ENCODE measurements at places on chromosomes 7 and 10.

DNA sequence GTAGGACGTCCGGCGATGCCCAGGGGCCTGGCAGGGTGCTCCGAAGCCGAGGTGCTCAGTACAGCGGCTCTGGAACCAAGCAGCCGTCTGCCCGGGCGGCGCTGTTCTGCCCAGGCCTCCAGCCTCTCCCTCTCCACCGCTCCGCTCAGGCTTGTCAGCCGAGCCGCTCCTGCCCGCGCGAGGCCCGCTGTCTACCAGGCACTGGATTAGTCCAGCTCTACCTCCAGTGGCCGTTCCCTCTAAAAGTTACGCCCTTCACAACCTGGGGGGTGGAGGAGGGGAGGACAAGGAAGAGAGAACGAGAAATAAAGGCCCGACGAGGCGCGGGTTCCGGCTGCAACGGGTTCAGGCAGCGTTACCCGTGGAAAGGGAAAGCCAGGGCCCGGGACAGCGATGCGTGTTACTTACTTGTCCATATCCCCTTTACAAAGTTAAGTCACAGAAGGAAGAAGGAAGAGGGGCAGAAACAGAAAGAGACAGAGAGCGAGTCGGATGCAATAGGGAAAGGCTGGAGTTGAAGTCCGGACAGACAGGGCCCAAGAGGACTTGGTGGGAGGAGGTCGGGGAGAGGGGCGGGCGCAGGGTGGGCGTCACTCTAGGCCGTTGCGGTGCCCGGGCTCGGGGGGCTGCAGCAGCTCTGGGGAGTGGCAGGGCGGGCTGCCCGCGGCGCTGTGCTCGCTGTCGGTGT lies 2.8 kb downstream of the SP8 start:
- DNase-seq, result no peak

GRCh38 chr7:32616625-32617024 lies 121.3 kb downstream of the AVL9 start:
- no peak for DNase-seq

DNA sequence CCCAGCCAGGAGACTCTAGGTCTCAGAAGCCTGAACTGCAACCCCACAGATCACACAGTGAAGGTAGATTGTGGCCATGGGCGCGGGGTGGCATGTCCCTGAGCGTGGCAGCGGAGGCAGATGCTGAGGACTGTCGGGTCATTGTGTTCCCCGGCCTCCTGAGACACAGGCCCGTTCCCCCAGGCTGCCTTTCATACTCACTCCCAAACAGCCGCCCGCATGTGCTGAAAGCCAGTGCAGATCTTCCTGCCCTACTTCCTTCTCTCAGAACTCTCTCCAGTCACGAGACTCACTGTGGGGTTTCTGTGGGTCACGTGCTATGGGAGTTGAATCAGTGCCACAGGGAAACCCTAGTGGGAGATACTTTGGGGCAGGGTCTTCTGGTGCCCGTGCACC lies 48.0 kb downstream of the ZNF467 start:
- no peak for DNase-seq

DNA sequence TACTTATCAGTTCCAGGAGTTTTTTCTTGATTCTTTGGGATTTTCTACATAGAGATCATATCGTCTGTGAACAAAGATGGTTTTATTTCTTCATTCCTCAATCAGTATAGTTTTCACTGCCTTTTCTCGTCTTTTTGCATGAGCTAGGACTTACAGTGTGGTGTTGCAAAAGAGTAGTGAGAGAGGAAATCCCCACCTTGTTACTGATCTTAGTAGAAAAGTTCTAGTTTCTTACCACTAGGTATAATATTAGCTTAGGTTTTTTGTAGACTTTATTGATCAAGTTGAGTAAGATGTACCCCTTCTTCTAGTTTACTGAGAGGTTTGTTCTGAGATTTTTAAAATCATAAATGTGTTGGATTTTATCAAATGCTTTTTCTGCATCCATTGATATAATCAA lies 123.3 kb downstream of the TMEM26 start:
- no peak for DNase-seq

GRCh38 chr7:100415448-100415847 lies 13.1 kb downstream of the ZCWPW1 start:
- no peak for DNase-seq

GRCh38 chr7:116120839-116121238 lies 89.5 kb upstream of the TES start:
- DNase-seq, result no peak

- no peak for DNase-seq
Observed at GRCh38 chr10:25934621-25935139, 651 bp downstream of the MYO3A start.

GRCh38 chr10:99711129-99711719 lies 20.7 kb downstream of the COX15 start:
- DNase-seq, result no peak

GRCh38 chr7:16780596-16780995 lies 24.2 kb downstream of the AGR2 start:
- no peak for DNase-seq

DNA sequence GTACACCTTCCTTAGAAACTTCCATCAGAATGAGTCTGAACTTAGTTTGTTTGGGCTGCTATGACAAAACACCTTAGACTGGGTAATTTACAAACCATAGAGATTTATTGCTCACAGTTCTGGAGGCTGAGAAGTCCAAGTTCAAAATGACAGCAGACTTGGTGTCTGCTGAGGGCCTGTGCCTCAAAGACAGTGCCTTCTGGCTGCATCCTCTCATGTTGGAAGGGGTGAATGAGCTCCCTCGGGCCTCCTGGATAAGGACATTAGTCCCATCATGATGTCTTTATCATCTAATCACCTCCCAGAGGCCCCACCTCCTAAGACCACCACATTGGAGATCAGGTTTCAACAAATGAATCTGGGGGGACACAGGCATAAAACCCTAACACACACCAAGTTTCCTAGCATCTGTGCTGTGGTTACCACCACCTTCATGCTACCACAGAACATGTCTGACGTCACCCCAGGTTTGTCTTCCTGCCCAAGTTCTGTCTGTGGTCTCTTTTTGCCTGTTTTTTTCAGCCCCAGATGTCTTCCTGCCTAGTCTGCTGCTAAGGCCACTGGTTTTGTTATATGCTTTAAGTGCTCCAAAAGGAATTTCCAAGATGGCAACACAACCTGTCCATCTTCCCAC lies 150.9 kb upstream of the COBL start:
- DNase-seq, result no peak

DNA sequence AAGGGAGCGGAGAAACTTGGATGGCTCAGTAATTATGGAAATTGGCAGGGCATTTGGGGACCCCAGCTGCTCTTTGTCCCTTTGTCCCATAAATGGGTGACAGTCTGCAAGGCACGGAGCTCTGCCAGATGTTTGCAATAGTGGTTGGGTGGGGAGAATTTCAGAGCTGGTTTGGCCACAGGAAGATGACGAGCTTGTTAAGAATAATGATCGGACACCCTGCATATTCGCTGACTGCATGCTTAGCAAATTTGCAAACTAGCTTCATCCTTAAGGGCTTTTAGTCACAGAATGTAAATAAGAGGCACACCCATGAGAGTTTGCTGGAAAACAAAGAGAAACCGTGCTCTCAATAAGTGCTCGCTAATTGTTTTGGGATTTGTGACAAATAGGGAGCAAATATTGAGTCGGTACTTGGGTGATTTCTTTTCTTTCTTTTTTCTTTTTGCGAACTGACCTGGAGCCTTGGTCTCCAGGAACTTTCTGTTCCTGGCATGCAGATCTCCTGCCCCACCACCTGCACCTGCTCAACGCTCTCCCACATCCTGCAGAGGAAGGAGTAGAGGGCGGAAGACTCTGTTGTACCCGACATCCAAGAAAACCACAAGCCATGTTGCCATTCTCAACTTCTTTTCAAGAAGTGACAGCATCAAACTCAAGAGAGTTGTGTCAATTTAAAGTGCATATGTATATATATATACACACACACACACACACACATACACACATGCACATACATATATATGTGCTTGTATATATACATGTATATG lies 238.9 kb downstream of the CAMK1D start:
- no peak for DNase-seq

DNA sequence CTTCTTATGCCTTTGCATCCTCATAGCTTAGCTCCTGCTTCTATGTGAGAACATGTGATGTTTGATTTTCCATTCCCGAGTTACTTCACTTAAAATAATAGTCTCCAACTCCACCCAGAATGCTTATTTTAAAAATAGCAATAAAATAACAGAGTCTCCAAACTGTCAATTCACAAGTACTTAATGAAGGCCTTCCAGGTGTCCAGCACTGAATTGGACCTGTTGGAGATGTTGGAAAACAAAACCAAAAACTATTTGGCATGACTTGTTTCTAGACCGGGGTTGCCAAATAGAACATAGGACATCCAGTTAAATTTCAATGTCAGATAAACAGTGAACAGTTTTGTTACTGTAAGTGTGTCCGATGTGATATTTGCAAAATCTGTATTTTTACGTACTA lies 208.1 kb upstream of the DKK1 start:
- no peak for DNase-seq

DNA sequence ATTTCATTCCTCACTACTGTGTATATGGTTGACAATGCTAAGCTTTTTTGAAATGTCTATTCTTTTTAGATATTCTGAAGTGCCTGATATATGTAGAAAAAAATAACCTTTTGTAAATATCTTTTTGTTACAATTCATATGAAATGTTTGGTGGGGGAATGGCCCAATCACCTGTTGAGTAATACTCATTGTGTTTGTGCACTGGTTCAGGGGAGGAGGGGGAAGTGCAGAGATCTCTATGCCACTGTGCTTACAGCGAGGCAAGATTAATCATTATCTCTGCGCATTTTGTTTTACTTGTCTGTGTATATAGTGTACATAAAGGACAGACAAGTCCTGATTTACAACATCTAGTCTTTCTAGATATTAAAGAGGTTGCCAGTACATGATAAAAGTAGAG lies 25.2 kb downstream of the NUP42 start:
- DNase-seq, result no peak

GRCh38 chr10:61852261-61852660 lies 49.2 kb upstream of the ARID5B start:
- no peak for DNase-seq

- DNase-seq, result no peak
Observed at GRCh38 chr10:22570234-22570633, 144.1 kb downstream of the PIP4K2A start.

GRCh38 chr10:73894245-73894971 lies 16.5 kb upstream of the PLAU start:
- no peak for DNase-seq

- no peak for DNase-seq
Observed at GRCh38 chr7:149625340-149625946, 127.8 kb upstream of the ZNF746 start.

DNA sequence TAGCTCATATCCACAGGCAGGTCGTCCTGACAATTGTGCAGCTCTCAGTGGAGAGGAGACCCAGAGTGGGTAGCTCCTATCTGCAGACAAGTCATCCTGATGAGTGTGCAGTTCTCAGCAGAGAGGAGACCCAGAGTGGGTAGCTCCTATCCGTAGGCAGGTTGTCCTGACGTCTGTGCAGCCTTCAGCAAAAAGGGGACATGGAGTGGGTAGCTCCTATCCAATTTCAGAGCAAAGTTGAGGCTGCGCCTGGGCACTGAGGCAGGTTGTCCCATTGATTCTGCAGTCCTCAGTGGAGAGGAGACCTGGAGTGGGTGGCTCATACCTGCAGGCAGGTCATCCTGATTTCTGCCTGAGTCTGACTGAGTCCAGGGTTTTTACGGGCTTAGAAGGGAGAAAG lies 111.8 kb downstream of the HPSE2 start:
- DNase-seq, result no peak

DNA sequence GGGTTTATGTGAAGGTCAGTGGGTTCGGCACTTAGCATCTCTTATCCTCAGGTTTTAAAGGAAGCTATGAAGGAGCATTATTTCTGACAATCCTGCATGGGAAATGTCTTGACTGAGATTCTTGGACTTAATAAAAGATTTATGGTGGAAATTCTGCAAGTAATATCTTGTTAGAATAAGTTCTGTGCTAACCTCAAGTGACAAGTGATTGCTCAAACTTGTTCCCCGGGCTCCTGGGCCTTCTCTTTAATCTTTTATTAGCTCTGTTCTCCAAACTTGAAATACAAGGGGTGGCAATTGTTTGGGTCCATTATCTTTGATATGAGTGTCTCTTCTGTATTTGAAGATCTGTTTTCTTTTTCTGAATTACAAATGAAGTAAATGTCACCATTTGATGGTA lies 140.6 kb upstream of the CTBP2 start:
- DNase-seq, result no peak

GRCh38 chr10:12164085-12164484 lies 31.6 kb downstream of the NUDT5 start:
- no peak for DNase-seq

- no peak for DNase-seq
Observed at GRCh38 chr10:14547816-14548215, 217.1 kb upstream of the FRMD4A start.

GRCh38 chr7:92720604-92721350 lies 115.6 kb downstream of the CDK6 start:
- no peak for DNase-seq

DNA sequence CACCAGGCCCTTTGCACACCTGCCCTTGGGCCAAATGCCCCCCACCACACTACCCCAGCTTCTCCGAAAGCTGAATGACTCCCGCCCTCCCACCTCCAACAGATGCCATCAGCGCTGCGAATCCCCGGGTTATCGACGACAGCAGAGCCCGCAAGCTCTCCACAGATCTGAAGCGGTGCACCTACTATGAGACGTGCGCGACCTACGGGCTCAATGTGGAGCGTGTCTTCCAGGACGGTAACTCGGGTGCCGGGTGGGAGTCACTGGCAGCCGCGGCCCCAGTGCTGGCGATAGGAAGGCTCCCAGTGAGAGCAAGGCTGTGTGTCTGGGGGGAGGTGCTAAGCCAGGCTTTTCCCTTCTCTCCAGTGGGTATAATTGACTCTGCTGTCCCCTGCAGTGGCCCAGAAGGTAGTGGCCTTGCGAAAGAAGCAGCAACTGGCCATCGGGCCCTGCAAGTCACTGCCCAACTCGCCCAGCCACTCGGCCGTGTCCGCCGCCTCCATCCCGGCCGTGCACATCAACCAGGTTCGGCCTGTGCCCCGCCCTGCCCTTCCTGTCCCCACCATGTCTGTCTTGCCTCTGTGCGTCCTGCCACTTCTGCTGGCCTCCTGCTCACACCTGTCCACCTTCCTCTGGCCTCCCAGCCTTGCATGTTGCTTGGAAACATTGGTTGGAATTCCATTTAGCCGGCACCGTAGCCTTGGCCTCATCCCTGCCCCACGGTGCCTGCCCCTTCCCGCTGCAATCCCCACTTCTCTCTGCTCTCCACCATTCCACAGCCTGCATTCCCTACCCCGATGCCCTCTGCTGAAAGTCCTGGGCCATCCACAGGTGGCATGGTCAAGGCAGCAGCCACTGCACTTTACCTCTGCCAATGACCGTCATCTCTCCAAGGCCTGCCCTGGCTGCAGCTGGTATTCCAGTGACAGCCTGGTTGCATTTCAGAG lies 32.1 kb downstream of the AGAP3 start:
- DNase-seq, result no peak

All from stimulated activated CD8-positive, alpha-beta memory T cell treated with anti-CD3 and anti-CD28 coated beads, Interleukin-4, amount 100 ng/mL, for 1 hour (primary cell).